CD8-positive, alpha-beta T cell (primary cell): ENCODE measurements at places on chromosomes 1 and 21.

- DNase-seq = no peak
Measured at GRCh38 chr1:54475946-54476516, 69.8 kb upstream of the SSBP3 start.

DNA sequence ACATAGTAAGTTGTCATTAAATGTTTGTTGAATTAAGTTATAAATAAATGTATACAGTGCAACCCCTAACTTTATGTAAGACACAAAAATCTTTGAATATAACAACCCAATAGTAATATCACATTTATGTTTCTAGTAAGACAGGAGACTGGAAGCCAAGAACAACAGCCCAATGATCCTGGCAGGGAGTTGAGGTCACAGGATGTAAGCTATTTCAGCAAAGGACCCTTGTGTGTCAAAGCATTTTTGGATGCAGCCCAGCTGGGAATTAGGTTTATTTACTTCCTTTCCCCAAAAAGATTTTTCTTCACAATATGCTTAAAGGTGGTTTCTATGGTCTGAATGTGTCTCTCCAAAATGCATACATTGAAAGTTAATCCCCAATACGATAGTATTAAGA, 34.0 kb upstream of the ABCA4 start:
- DNase-seq = no peak

- peak; percentile 70 for DNase-seq
Measured at GRCh38 chr1:67685558-67686266, 711 bp downstream of the GADD45A start.

DNA sequence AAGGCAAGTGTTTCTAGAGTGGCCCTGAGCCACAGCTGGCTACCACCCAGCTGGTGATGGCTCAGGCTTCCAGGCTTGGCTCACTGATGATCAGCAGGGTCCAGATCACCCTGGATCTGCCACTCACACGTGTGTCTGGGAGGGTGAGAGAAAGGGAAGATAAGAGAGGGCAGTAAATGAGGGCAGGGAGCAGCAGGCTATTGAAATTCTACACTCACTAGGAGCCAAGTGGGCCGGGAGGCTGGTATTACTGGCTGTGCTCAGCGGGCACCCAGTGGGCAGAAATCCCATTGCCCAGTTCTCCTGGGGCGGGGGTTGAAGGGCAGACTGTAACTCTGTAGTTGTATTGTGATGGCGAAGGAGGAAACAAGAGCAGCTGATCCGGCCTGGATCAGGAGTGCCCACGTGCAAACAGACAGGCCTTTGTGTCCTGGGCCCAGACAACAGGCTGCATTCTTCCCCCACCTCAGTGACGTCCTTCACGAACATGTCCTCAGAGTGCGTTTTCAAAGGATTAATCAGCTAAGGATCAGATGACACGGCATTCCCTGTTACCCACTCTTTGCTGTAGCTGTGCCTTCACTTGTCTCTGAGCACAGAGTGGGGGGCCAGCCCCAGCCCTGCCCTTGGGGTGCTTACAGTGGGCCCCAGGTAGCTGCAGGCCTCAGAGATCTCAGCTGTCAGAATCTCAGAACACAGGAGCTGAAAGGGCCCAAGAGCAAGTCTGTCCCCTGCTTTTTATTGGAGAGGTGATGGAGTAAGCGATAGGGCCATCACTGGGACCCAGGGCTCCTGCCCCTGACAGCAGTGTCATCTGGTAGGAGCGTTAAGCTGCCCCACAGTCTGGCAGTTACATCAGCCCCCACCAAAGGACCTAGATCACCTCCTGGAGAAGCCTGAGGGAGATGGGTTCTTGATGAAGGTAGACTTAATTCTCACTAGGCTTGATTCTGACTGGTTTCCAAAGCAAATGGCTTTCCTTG, 60.5 kb downstream of the ATP1A1 start:
- DNase-seq = no peak

DNA sequence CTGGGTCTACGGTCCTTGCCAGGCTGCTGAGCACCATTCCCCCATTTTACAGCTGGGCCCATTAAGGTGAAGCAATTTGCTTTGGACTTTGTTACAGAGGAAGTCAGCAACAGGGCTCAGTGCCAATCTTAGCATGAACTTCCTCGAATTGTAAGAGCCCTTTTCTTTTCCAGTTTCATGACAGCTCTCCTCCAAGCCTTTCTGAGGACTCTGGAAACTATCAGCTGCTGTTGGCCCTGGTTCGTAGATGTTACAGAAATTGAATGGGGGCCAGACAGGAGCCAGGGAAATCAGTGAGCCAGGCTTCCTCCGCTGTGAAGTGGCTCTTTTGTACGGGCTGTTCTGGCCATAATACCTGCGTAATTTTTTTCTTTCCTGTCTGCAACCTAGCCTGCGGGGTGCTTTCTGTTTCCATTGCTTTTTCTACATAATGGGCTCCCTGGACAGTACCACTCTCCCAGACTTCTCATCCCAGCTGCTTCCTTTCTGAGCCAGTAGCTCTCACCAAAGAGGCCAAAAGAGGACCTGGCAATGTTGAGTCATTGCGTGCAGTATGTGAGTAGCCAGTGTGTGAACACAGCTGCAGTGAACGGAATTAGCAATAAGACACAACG, 386.3 kb downstream of the DISC1 start:
- no peak for DNase-seq

DNA sequence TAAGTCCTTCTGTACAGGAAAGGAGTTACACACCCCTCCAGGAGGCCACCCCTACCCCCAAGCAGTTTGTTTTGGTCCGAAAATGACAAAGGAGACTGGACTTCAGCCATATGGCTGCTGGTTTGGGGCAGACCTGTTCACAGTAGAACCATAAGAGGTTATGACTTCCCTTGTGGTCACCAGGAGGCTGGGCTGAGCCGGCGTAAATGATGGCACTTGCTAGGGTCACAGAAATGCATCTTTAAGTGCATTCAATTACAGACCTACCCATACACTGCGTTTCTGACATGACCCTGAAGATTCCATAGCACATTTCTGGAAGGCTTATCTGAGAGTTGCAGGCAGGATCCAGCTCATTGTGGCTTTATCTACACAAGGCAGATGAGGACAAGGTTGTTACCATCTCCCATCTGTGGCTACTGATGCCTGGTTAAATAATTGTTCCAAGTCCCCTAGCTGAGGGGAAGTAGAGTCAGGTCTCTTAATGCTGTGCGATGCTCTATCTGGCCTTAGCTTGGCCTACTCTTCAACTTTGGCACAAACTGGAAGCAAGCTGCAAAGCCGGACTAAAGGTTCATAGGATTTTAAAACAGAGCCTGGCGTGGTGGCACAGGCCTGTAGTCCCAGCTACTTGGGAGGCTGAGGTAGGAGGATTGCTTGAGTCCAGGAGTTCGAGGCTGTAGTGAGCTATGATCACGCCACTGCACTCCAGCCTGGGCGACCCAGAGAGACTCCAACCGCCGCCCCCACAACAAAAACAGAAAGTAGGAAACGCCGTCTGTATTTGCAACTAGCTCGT, 1.7 kb upstream of the TRIM67 start:
- DNase-seq = no peak

DNA sequence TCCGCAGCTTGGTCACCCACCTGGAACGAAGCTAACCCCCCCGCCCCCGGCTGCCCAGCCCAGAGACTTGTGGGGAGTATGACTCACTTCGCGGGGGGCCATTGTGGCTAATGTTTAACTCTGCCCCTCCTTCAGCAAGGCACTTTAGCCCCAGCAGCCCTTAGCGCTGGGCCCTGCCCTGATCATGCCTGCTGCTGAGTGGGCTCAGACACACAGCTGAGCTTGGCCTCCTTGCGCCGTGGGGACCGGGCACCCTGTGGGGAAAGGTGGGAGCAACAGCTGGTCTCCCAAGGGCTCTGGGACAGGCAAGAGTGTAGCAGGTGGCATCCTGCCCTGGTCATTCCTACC, 6.3 kb upstream of the LAD1 start:
- DNase-seq = no peak

- DNase-seq = no peak
Measured at GRCh38 chr1:118186026-118186425, 998 bp upstream of the SPAG17 start.

DNA sequence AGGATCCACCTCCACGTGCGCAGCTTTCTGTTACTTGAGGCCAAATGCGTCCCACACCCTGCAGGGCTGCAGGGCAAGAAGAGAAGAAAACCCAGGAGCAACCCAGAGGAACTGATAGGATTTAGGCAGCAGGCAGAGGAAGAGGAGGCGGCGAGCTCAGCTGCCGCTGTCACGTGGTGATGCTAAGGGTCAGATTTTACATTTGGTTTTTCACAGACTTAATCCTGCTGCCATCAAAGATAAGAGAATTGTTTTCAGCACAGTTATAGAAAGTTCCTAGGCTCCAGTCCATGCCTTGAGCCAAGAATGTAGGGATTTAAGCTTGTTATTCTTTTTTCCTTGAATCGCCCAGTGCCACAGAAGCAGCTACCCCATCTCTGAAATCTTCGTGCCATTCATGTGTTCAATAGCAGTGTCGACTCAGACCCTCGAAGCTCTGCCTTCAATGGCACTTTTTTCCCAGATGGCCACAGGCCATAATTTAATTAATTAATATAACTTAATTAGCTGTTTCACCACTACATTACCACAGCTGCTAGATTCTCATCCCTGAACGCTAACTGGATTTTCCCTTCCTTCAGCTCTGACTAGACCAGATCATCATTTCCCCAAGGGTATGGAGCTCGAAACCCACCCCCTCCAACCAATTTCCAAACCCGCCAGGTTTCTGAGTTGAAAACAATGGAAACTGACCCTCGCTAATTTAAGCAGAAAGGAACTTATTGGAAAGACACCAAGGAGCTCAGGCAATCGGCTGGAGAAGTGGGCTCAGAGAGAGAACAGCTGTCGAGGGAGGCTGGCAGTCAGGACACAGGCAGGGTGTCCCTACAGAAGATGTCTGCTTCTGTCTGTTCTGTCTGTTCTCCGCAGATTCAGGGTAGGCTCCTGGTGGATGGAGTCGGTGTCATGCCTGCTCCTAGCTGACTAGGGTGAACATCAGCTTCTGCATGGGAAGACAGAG, 36.2 kb downstream of the LDLRAP1 start:
- no peak for DNase-seq

GRCh38 chr1:15923241-15923640, 52.7 kb downstream of the ZBTB17 start:
- no peak for DNase-seq

- DNase-seq = no peak
Measured at GRCh38 chr1:156217871-156218270, 5.1 kb downstream of the PMF1 start.

DNA sequence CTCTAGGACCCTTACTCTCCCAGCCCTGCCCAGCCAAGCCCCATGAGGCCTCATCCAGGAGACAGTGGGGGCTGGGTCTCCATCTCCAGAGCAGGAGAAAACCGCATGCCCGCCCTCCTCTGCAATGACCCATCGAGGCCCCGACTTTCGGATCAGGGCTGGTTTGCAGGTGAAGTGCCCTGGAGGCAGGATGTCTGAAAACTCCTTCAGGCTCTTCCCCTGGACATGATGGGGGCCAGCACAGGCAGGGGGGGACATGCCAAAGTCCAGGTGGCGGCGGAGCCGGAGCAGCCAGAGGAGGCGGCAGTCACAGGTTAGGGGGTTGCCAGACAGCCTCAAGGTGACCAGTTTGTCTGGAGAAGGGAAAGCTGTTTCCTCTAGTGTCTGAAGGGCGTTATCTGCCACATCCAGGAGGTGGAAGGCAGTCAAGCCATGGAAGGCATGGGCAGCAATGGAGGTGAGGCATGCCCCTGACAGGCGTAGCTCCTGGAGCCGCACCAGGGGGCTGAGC, 3.9 kb downstream of the LINGO4 start:
- DNase-seq = no peak
